ENCODE measurements at places on chromosomes 16 and 17. TPM values are rescaled to one million over a fixed set of nuclear protein-coding genes. Genes with fewer than 3 reads are reported as not detected.

Gene RPS2
- 1,519 TPM for total RNA-seq

DNA sequence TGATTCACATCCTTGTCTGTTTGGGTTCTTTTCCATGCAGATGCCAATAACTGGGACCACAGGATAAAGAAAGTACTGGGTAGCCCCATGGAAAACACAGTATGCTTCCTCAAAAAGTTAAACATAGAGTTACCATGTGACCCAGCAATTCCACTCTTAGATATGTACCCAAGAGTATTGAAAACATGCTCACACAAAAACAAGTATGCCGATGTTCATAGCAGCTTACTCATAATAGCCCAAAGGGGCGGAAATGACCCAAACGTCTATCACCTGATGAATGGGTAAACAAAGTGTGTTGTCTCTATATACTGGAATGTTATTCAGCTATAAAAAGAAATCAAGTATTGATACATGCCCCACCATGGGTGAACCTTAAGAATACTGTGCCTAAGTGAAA lies 55.4 kb downstream of the CYB5B start:
- DNase-seq = peak; percentile 42

DNA sequence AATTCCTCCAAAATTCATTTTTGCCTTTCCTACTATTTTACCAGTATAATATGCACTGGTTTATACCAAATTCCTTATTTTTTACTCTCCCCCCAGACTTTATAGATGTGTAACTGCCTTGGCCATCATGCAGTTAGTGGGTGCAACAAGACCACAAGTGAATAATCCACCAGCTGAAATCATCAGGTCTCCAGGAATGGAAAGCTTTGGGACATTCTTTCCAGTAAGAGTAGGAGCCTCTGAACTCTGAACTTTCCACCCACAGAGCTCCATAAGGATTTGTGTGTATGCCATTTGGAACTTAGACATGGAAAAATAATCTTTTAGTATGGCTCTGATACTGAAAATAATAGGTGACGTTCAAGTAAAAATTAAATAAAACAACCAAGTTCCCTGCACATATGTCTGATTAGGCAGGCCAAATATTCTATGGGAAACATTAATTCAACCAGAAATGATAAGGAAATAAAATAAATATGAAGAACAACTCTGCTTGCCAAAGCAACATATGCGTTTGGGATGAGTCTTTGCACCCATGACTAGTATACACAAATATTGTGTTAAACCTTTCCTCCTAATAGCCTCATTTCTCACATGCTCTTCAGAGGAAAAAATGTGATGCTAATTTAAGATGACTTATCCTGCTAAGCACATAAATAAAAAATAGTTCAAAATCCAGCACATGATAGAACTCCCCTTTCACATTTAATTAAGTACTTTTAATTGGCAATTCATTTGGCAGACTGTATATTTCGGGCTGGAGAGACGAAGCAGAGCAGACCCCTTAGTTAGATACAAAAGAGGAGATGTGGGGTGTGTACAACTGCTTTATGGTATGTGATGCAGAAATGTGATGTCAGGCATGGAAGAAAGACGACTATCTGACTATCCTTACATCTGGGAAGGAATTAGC lies 11.6 kb upstream of the LYRM9 start:
- DNase-seq = no peak

Gene EVI2B
- total RNA-seq = 1.1 TPM

DNA sequence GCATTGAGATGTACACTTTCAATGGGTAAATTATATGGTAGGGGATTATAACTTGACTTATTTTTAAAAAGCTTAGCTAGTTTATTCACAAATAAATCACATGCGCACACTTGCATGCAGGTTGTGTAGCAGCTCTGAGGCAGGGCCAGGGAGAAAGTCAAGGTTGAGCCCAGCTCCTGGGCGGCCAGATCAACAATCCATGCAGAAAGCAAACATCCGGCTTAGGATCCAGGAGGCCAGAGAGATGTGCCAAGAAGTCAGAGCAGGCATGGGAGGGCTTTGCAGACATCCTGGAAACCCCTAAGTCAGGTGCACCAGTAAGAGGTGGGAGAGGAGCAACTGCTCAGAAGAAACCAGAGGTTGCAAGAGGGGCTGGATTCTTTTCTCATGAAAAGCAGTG lies 186.5 kb downstream of the AXIN2 start:
- no peak for DNase-seq

GRCh38 chr16:80287674-80288073 lies 253.1 kb upstream of the DYNLRB2 start:
- no peak for DNase-seq

- DNase-seq = no peak
These were observed 2.8 kb downstream of the IRX5 start for GRCh38 chr16:54933281-54934011.

Gene RNF43
- not detected for total RNA-seq

GRCh38 chr17:68190495-68190894 lies 57.3 kb upstream of the AMZ2 start:
- DNase-seq = no peak

GRCh38 chr16:12542818-12543699 lies 260.6 kb downstream of the CPPED1 start:
- no peak for DNase-seq

DNA sequence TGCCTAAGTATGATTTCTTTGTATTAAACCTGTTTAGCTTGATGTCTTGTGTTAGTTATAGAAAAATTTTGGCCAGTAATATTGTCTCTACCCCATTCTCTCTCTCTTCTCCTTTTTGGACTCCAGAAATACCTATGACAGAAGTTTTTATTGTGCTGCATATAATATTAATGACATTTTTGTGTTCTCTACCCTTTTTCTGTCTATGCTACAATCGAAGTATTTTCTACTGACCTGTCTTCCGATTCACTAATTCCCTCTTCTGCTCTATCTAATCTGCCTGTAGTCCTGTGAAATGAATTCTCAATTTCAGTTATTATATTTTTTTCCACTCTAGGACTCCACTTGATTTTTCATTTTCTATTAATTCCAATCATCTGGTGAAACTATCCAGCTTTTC lies 26.0 kb upstream of the TMEM92 start:
- DNase-seq = no peak

DNA sequence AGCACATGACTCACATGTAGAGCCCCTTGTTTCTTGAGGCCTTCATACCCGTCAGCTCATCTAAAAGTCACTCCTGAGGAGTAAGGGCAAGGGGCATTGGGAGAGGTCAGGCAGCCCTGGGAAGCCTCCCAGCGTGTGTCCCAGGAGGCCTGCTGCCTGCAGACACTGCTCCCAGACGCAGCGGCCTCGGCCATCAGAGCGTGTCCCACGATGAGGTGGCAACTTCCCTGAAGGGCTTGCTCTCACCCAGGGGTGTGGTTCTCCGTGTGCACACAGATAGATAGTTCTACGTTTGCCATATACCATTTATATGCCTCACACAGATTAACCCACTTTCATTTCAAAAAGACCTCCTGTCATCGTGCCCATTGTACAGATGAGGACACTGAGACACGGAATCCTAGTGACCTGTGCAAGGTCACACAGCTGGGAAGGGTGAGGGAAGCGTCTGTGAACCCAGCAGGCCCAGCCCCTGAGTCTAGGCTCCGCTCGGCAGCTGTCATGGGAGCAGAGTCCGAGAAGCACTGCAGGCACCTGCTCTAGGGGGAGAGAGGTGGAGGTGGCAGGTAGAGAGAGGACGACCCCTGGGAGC lies 8.3 kb downstream of the TUBB3 start:
- no peak for DNase-seq

GRCh38 chr17:59558039-59558438 lies 7.4 kb upstream of the DHX40 start:
- DNase-seq = peak; percentile 26

- DNase-seq = peak; percentile 91
These were observed 2.6 kb downstream of the PMP22 start for GRCh38 chr17:15262291-15263205.

- DNase-seq = peak; percentile 61
These were observed 8.9 kb upstream of the TNS4 start for GRCh38 chr17:40510328-40510648.

Gene KCNJ2
- total RNA-seq = under 0.01 TPM

- DNase-seq = no peak
These were observed 288.6 kb downstream of the SNX29 start for GRCh38 chr16:12265108-12265507.

Gene NETO2
- total RNA-seq = 331 TPM

Gene MPG
- total RNA-seq = 88.8 TPM

DNA sequence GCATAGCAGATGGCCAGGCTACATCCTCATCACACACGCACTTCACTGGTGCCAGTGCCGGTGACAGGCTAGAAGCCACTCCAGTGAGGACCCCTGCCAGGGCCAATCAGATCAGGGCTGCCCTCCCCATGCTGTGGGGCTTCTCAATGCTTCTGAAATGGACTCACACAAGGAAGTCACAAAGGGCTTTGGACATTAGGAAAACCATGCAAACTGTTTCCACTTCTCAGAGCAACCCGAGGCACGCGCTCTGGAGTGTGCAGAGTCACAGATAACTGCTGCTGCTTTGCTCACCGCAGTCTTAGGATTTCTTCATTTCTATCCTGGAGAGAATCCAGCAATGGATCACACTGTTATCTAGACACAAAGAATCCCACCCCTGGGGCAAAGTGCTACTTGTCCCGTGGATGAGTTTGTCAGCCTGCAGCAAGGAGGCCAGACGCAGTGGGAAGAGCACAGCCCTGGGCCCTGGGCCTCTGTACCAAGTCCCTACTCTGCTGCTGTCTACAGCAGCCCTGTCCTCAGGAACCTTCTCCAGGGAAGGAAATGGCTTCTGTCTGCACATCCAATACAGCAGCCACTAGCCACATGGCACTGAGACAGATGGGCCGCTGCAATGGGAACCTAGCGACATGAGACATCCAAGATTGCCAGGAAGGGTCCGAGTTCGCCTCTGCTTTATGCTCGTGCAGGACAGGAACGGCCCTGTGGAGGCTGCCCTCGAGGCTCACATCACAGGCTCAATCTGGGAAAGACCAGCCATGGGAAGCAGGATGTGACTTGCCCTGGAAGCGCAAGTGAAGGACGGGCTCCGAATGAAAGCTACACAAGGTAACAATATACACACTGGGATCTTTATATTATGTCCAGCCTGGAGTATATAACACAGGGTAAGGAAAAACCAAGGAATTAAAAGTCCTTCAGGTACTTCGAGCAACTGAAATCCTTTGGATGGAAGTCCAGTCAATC lies 169.3 kb downstream of the ZFHX3 start:
- DNase-seq = peak; percentile 93

DNA sequence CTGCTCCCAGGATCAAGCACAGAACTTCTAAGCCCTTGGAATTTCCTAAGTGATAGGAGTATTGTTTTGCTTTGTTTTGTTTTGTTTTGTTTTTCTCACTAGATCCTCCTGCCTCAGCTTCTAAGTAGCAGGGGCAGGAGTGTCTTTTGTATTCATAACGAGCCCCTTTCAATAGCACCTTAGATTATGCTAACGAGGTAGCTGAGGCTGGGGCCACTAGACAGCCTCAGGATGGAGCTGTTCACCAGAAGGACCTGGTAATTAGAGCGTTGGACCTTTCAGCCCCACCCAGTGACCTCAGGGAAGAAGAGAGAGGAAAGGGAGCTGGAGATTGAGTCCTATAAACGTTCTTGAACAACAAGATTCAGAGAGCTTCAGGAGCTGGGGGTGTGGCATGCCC lies 43.6 kb downstream of the IKZF3 start:
- DNase-seq = no peak

- DNase-seq = peak; percentile 31
These were observed 1231.8 kb downstream of the CDH11 start for GRCh38 chr16:63890081-63890480.

DNA sequence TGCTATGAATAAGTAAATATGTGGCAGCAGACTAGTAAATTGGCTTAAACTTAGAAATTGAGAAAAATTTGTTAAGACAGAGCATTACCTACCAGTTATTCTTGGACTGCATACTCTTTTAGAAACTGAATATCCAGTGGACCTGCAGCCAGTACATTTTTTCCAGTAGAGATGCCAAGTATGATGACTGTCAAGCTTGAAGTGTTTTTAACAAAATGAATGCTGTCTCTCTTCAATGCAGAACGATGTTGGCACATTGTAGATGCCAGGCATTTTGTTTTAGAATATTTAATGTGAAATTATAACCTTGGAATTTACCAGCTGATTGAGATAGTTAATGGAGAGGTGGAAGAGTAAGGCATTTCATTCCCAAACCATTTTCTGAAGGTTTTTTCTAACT lies 52.5 kb downstream of the NFAT5 start:
- DNase-seq = no peak

DNA sequence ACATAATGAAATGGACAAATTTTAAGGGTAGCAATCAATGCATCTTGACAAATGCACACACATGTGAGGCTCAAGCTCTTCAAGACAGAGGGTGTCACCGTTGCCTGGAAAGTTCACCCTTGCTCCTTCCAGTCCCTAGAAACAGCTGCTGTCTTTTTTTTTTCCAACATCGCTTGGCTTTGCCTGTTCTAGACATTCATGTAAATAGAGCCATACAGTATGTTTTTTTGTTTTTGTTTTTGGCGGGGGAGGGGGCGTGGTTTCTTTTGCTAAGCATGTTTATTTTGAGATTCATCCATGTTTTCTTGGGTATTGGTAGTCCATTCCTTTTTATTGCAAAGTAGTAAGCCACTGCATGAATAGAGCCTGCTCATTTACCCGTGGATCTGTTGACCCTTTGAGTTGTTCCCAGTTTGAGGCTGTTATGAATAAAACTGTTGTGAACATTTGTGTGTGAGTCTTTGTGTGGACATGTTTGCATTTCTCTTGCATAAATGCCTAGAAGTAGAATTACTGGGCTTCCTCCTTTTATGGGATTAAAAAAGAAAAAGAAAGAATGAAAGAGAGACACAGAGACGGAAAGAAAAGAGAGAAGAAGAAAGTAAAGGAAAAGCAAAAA lies 78.4 kb downstream of the NT5M start:
- DNase-seq = peak; percentile 18

Gene NUP85
- total RNA-seq = 62.7 TPM

GRCh38 chr17:4969047-4969550 lies 1.5 kb upstream of the SPAG7 start:
- DNase-seq = peak; percentile 87

Gene KLHL10
- total RNA-seq = not detected

GRCh38 chr16:52283018-52283417 lies 263.9 kb downstream of the TOX3 start:
- DNase-seq = no peak

DNA sequence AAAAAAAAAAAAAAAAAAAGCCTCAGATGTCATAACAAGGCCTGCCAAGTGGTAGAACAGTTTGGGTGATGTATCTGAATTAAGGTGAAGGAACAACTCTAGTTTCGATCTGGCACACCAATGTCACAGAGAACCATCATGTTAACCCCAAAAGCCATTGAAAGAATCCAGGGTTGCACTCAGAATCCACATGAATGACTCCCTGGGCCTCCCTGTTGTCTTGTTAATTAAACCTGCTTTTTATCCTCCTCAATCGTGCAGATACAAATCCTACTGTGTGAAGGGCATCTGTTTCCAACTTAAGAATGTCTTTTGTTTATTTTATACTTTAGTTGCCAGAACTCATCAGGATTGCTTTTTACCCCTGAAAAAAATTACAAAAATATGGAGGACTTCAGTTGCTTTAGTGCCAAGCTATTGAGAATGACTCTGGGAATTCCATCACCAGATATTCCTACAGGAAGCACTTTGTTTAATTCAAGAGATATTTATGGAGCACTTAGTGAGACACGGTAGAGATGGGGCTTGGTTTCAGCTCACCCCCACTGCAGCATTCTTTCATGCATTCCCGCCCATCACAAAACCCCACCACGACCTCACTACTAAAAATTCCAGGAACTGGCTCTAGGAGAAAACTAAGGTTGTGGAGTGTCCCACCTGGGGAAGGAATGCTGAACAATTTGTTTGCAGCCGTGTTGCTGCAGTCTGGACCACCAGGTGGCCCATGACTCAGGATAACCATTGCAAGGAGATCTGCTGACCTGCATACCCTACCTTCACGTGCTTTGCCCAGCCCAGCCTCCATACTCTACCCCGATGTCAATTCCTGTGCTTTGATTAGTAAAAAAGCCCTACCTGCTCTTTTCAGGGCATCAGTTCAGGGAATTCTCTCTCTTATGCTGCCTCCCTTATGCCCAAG lies 63.8 kb upstream of the GPRC5B start:
- no peak for DNase-seq

Data from RPMI7951 (cell line).